NCI-H2081 treated with DMSO at 0.1 percent for 48 hours (cell line): ENCODE measurements at places on chromosomes 2 and 18.

GRCh38 chr2:71469403-71470398 lies 16.3 kb downstream of the DYSF start:
- no peak for DNase-seq

DNA sequence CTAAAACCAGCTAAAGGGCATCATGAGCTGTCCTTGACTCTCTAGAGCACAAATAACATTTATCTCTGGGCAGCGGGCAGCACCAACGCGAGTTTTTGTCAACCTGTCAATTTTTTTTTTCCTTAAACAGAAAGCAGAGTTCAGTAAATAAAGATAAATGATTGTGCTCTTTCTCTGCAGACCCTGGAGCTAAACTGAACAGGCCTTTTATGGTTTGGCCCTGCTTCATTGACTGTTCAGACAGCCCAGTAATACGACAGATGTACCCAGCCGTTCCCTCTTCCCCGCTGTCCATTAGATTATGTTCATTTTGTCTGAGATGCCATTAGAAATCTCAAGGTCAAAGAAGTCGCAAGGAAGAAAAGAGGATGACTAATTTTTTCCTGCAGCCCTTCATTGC lies 280.5 kb upstream of the PIK3C3 start:
- no peak for DNase-seq

GRCh38 chr2:180647621-180648020 lies 332.8 kb upstream of the UBE2E3 start:
- no peak for DNase-seq

DNA sequence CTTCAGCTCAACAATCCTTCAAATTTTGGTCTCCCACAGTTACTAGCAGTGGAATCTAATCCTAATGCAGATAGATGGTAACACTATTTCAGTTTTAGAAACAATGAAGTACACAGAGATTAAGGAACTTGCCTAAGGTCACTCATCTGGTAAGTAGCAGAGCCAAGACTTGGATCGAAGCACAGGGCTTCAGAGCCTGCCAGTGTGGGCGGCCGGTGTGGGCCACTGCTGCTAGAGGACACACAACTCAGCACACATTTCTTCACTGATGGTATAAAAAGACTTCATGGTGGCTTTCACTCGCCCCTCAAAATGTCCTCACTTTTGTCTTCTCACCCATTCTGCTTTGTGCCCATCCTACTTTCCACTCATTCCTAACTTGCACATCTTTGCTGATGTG lies 11.1 kb downstream of the C2orf74 start:
- DNase-seq = no peak

DNA sequence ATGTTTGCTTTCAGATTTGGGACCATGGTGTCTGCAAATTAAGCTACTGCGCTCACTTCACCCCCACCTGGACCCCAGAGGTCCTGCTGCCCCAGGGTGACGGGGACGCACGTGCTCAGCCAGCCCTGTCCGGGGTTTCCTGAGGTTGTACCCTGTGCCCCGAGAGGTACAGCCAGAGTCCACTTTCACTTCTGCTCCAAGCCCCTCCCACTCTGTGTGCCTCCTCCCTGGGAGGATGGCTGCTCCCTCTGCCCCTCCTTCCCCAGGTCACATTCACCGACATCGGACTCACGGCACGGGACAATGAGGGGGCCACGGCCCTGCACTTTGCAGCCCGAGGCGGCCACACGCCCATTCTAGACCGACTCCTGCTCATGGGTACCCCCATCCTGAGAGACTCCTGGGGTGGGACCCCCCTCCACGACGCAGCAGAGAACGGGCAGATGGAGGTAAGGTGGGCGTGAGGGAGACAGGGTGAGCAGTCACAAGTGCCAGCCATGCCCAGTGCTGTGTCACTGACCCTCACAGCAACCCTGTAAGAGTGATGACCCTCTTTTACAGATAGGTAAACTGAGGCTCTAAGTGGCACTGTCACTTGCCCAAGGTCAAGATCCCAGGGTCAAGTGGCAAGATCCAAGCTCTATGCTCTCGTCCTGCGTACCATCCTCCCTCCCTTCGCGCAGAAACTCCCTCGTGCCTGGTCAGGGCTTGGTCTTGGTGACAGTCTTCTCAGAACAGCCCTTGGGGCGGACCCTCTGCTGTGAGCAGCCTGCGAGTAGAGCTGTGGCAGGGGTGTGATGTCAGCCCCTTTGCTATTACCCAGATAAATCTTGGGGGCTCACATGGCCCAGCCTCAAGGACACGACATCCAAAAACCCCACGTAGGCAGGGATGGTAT lies 7.6 kb downstream of the ESPNL start:
- no peak for DNase-seq

DNA sequence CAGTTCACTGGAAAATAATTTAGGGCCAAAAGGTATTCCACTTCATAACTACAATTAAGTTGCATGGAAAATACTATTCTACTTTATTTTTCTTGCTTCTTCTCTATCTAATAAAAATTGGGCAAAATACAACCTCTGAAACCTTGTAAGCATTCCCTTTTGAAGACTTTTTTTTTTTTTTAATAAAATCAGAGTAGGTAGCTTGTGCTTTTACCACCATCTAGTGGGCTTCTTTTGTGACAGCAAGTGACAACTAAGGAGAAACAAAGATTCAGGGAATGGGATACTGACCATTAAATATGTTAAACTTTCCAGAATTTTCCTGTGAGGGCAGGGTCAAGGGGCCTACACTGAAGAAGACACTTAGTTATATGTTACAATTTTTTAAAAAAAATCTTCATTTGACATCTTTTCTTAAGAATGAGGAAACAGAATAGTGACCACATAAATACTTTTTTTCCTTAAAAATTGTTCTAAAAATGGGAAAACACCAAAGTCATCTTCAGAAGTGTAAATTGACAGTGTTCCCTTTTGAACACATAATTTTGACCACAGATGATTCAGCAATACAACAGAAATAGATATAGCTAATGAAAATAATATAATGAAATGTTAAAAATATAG lies 1183.2 kb upstream of the ACVR2A start:
- peak; percentile 45 for DNase-seq

- DNase-seq = no peak
Observed at GRCh38 chr18:56200381-56200911, 437.9 kb downstream of the TXNL1 start.

- DNase-seq = no peak
Observed at GRCh38 chr2:79792090-79792489, 279.2 kb downstream of the CTNNA2 start.

GRCh38 chr18:80105369-80106167 lies 3.5 kb upstream of the ADNP2 start:
- no peak for DNase-seq

GRCh38 chr18:23548275-23548674 lies 38.0 kb downstream of the NPC1 start:
- DNase-seq = no peak

DNA sequence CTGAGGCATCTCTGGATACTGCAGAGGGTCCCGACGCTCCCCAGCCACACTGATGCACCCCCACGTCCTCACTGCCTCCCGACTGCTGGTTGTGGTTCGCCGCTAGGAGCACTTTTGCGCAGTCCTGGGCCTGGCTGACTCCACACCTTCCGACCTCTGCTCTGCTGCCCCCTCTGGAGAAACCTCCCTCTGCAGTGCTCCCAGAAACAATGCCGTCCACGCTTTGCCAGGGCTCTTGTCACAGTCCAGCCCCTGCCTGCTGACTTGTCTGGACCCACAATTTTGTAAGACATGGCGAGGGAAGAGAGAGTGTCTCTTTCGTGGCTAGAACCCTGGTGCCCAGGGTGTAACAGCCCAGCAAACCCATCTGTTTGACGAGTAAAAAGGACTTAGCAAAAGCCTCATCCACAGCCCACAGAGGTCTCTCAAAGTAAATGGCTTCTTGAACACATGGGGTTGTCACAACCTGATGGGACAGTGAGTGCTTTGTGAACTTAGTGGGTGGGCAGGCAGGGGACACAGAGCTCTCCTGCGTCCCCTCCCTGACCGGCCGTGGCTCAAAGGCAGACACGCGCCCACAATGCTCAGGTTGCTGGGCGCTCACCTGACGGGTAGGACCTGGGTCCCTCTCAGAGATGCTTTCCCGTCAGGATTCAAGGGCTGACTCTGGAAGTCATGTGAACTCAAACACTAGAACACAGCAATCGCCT lies 4.0 kb downstream of the COPS9 start:
- no peak for DNase-seq

- no peak for DNase-seq
Observed at GRCh38 chr2:109663721-109664120, 49.6 kb downstream of the SOWAHC start.

DNA sequence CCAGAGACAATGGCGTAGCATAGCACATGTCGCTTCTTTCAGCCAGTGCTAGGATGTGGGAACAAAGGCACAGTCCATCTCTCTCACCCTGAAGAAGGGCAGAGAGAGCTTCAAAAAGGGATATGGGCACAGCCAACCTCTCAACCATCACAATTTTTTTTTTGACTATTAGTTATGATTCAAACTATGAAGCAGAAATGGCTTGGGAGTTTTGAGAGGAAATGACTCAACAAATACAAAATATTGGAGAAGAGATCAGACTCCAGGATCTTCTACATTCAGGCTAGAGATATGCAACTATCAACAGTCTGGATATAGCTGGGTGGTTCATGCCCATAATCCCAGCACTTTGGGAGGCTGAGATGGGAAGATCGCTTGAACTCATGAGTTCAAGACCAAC lies 109.1 kb downstream of the MCFD2 start:
- no peak for DNase-seq

DNA sequence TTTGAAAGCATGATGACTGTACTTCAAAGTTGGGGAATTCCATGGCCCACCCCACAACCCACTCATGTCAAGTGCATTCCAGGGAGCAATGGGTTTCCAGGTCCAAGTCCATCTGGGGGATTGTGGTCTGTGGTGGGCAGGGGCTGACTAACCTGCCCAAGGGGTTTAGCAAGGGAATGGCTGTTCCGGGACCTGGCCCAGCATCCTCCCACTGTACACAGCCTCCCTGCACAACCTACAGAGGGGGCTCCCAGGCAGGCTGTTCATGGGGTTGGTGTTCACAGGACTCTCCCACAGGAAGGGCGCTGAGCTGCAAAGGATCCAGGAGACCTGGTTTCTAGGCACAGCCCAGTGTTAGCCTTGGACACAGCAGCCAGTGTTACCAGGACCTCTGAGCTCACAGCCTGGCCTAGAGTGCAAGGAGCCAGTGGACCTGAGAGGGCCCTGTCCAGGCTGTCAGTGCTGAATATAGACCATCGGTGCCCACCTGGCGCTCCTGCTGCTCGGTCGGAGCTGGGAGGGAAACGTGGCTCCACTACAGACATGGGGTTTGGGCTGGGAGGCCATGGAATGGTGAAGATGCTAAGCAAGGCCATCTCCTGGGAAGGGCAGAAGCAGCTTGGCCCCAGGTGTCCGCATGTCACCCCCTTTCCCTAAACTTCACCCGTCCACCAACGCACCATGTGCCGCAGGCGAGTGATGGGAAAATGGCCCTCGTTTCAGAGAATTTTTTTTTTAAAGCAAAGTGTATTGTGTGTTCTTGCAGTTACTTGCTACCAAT lies 317.2 kb downstream of the GBX2 start:
- no peak for DNase-seq

- DNase-seq = no peak
Observed at GRCh38 chr2:68423966-68424650, 43.0 kb downstream of the FBXO48 start.

DNA sequence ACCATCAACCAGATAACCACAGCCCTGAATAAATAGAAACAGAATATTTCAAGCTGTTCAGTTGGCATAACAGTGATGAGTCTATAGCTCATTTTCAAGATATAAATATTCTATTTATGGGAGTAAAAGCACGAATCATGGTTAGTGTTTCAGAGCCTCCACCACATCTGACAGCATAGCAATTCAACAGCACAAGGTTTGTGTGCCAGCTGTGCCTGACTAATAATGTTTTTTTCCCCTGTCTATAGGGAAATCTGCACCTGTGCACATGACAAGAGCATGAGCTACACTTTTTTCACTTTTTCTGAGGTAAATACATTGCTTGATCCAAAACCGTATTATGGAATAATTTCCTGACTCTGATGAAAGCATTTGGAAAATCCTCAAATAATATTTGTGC lies 251.3 kb downstream of the RPIA start:
- no peak for DNase-seq

GRCh38 chr2:239814116-239814860 lies 210.9 kb downstream of the NDUFA10 start:
- DNase-seq = no peak

DNA sequence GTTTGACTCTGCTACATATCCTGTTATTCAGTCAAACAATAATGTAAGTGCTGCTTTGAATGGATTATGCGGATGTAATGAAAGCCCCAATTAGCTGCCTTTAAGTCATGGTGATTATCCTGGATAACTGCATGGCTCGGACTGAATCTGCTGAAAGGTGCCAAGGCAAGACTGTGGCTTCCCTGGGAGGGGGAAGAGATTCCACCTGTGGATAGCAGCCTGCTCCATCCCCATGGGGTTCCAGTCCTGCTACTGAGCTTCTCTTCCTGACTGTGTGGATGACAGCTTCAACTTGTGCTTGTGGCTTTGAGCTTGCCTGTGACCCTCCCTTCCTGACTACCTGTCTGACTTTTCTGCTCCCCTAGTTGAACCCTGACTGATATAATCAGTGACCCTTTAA lies 540.0 kb upstream of the GYPC start:
- no peak for DNase-seq

DNA sequence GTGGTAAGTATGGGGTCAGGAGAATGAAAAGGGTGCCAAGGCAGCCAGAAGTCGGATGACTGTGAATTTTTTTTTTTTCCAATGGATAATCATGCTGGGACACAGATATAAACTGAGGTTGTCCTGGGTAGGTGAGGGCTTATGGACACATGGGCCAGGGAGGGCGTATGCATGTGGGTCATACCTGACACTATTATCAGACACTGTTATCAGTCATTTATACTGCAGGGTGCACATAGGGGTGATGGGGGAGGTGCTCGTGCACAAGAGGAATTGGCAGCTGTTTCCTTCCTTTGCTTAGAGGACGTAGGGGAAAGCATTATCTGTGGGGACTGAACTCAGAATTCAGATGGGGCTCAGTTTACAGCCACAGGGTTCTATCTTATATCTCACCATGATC lies 10.1 kb downstream of the CTIF start:
- DNase-seq = no peak

GRCh38 chr2:199862788-199863187 lies 11.8 kb upstream of the FTCDNL1 start:
- DNase-seq = no peak

DNA sequence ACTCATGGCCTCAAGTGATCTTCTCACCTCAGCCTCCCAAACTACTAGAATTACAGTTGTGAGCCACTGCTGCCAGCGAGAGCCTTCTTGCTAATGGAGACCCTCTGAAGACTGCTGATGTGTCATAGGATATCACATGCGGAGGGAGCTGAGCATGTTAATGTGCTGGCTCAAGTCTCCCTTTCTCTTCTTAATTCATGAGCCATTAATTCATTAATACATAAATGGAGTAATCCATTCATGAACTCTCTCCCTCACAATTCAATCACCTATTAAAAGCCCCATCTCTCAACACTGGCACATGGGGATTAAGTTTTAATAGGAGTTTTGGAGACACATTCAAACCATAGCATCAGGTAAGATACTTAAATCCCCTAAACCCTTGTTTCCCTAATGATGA lies 54.8 kb downstream of the SYT4 start:
- DNase-seq = no peak

GRCh38 chr2:20382965-20383810 lies 32.5 kb upstream of the PUM2 start:
- DNase-seq = no peak

- DNase-seq = no peak
Observed at GRCh38 chr2:215328066-215328465, 16.2 kb downstream of the ATIC start.
